ENCODE measurements at places on chromosomes 11 and 22. TPM values are rescaled to one million over a fixed set of nuclear protein-coding genes. Genes with fewer than 3 reads are reported as not detected.

The NRIP3 gene
- polyA plus RNA-seq = 0.53 TPM

The RAB39A gene
- polyA plus RNA-seq = not detected

The C22orf23 gene
- not detected for polyA plus RNA-seq

The KRTAP5-3 gene
- polyA plus RNA-seq = not detected

The NPTXR gene
- polyA plus RNA-seq = 1.1 TPM

The OR9I1 gene
- polyA plus RNA-seq = not detected

The SHANK3 gene
- not detected for polyA plus RNA-seq

The PIH1D2 gene
- polyA plus RNA-seq = 0.87 TPM

The KIAA1671 gene
- polyA plus RNA-seq = 0.48 TPM

The EFCAB6 gene
- polyA plus RNA-seq = not detected

The YIF1A gene
- 49.1 TPM for polyA plus RNA-seq

The ADAMTS15 gene
- polyA plus RNA-seq = not detected

The ACRV1 gene
- polyA plus RNA-seq = not detected

The ACTN3 gene
- 0.08 TPM for polyA plus RNA-seq

The LGR4 gene
- 0.13 TPM for polyA plus RNA-seq

The GGA1 gene
- 20.3 TPM for polyA plus RNA-seq

The ROBO4 gene
- not detected for polyA plus RNA-seq
